ENCODE measurements at places on chromosomes 1 and 21.

GRCh38 chr1:76027341-76027740 is 47.2 kb upstream of the ST6GALNAC3 start:
- DNase-seq: no peak

DNA sequence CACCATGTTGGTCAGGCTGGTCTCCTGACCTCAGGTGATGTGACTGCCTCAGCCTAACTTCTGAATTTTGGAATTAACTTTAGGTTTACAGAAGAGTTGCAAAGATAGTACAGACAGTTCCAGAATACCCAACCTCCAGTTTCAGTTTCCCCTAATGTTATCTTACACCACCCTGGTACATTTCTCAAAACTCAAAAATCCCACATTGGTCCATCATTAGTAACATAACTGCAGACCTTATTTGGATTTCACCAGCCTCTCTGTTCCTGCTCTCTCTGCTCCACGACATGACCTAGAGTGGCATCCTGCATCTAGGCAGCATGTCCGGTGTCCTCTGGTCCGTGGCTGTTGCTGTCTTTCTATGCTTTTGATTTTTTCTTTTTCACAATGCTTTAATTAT is 5.0 kb upstream of the ZC3H12A start:
- DNase-seq: no peak

DNA sequence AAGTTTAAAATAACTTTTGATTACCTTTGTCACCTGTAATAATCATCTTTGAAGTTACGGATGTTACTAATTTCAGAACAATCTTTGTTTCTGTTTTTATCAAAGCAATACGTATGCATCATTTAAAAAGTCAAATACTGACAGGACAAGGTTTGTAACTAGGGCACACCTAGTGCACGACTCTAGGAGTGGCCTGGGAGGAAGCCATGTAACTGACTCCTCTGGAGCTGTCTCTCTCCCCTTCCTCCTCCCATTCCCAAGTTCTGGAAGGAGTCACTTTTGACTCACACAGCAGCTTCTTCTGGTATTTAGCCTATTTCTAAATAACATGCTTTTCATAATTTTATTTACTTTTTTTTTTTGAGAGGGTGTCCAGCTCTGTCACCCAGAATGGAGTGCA is 11.8 kb upstream of the RAP1GAP start:
- DNase-seq: no peak

- no peak for DNase-seq
Observed at GRCh38 chr1:168206111-168206510, 19.7 kb upstream of the SFT2D2 start.

DNA sequence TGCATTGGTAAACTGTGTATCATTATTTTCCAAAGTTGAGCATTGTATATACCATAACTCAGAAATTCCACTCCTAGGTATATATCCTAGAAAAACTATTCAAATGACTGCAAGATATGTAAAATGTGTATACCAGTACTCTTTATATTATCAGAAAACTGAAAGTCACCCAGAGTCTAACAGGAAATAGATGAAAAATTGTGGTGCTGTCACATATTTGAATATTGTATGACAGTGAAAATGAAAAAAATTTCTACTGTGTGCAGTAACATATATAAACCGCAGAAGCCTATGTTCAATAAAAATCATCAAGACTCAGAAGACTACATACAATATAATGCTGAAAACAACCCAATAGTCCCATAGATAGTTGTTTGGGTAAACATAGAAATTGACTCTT is 74.4 kb upstream of the LYPLAL1 start:
- no peak for DNase-seq

GRCh38 chr1:1758059-1758621 is 20.1 kb downstream of the NADK start:
- DNase-seq: no peak
